ENCODE measurements at places on chromosomes 6 and 20.

DNA sequence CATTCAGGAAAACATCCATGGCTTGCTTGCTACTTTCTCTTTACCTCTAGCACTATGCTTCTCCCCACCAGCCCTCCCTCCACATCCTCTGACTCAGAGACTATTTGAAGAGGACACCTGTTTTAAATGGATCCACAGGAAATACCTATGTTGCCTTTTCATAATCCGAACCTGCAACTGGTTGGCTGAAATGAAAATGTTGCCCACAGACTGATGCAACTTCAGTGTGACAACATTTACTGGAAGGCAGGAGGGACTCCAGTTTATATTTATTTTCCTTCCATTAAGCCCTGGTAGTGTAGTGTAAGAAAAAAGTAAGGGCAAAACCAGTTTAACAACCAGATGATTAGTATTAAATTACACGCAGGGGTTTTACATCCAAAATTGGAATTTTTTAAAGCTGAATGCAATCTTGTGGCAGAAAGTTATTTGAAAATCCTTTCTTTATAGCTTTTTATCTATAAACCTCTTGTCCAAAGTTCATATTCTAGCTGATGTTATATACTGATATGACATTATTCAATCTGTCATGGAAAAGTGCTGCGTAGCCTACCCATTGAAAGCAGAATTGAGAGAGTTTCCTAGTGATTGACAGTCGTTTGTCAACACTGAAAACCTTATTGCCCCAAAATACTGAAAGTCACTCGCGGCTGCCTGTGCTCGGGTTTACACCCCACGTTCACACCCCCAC, 881 bp upstream of the AIG1 start:
- DNase-seq, result peak; percentile 28

GRCh38 chr20:41616228-41616627, 1.9 kb downstream of the CHD6 start:
- DNase-seq, result peak; percentile 62

DNA sequence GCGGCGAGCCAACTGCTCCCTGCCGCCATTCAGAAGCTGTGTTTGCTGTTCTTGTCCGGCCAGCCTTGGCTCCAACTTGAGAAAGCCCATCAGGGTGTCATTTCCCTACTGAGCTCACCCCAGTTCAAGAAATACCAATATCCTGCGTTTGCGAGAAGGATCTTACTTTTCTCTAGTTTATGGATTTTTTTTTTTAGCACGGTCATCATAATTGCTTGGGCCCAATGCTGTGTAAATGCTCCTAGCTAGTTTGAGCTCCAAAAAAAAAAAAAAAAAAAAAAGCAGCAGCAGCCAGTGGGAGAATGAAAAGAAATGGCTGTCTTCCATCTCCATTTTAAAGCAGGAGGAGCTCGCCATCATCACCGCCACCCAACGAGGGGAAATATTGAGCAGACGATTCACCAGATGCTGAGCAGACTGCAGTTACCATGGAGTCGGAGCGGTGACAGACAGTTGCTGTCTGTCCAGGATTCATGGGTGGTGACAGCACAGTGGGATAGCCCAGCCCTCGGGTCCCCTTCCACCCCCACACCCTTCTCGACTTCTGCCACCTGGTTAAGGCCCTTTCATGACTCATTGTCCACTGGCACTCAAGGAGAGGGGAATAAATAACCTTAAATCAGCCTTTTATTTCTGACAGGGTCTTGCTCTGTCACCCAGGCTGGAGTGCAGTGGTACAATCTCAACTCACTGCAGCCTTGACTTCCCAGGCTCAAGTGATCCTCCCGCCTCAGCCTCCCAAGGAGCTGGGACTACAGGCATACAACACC, 132.4 kb upstream of the SNX9 start:
- DNase-seq, result no peak

DNA sequence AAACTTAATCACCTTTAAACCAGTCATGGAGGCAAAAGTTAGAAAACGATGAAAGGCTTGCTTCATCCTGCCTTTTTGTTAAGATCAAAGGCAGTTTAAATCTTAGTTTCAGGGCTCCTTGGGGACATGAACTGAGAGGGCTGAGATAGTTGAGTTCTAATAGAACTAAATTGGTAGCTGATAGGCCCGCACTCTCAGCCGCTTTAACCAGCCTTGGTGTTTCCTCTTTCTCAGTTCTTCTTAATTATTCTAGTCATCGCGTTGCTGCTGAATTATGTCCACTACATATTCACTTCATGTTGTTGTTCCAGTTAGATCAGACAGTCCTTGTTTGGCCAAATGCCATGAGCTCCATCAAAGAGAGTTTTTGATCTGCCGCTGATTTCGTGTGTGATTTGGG, 72.5 kb downstream of the ANKS1A start:
- DNase-seq, result no peak

- DNase-seq, result no peak
Observed at GRCh38 chr6:125631165-125631564, 118.3 kb upstream of the HEY2 start.

DNA sequence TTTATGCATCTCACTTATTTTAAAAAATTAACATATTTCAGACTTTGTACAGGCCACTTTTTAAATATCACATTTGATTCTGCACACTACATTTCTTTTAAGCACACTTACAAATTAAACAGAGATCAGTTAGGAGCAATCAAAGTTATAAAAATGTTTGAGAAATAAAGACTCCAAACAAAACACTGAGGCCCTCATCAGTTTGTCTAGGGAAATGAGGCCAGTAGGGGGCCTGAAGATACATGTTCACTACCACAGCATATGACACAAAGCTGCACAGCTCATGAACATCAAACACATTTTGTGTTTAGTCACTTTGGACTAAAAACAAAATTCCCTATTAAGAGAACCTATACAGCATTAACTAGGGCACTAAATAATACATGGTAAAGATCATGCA, 180.5 kb downstream of the PDE7B start:
- DNase-seq, result peak; percentile 28

GRCh38 chr6:9921366-9921765, 493.5 kb downstream of the TFAP2A start:
- DNase-seq, result no peak

DNA sequence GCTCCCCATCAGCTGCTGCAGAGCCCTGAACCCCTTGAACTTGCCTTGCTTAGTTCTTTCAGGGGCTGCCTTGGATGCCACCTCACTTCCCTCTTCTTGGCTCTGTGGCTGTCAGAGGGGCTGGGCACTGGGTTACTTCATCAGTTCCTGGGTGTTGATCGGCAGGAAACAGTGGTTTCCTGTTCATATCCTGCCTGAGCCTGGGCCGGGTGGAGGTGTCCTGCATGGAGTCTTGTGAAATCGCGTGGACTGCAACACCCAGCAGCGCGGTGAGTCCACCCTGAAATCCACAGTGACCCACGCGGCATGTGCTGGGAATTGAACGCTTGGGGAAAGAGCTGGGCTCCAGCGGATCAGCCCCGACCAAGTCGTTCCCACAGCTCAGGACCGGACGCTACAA, 97.5 kb downstream of the CDH26 start:
- DNase-seq, result no peak

DNA sequence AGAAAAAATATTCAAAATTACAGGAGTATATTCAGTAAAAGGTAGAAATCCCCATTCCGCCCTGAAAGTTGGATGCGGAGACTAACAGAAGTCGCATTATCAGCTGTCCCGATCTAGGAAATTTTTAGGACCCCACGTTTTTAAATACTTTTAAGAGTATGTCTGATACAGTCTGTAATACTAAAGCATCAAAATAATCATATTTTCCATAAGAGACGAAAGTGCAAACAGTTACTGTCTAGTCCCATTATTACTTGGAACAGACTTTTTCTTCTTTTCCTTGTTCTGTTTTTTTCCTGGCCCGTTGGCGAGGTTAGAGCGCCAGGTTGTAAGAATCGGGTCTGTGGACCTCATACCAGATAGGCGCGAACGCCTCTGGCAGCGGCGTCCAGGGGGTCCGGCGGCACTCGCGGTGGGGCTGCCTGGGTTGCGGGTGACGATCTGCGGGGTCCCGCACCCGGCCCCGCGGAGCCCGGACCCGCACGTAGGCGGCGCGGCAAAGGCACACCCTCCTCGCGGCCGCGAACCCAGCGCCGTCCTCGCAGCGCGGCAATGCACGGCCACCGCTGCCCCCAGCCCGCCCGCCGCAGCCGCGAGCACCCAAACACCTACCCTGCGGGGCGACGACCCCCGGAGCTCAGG, 460 bp downstream of the PLAGL1 start:
- no peak for DNase-seq

GRCh38 chr6:142913036-142913510, 31.9 kb downstream of the HIVEP2 start:
- no peak for DNase-seq

GRCh38 chr6:26157251-26158075, 70.2 kb downstream of the HFE start:
- peak; percentile 100 for DNase-seq

- no peak for DNase-seq
Observed at GRCh38 chr20:35285806-35286076, 1.2 kb upstream of the EIF6 start.

- no peak for DNase-seq
Observed at GRCh38 chr20:37977338-37977737, 55.9 kb downstream of the TTI1 start.

DNA sequence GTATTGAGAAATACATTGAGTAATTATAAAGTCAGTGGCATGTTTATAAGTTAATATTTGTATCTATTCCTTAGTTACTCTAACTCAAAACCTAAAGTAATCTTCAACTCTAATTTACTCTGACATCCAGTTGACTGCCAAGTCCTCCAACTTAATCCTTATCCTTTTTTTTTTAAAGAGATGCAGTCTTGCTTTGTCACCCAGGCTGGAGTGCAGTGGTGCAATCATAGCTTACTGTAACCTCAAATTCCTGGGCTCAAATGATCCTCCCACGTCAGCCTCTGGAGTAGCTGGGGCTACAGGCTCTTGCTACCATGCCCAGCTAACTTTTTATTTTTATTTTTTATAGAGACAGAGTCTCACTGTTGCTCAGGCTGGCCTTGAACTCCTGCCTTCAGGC, 24.4 kb downstream of the PTPN1 start:
- no peak for DNase-seq

- no peak for DNase-seq
Observed at GRCh38 chr6:90343576-90343975, 46.9 kb upstream of the BACH2 start.

GRCh38 chr6:31103136-31103535, 9.2 kb downstream of the C6orf15 start:
- no peak for DNase-seq

DNA sequence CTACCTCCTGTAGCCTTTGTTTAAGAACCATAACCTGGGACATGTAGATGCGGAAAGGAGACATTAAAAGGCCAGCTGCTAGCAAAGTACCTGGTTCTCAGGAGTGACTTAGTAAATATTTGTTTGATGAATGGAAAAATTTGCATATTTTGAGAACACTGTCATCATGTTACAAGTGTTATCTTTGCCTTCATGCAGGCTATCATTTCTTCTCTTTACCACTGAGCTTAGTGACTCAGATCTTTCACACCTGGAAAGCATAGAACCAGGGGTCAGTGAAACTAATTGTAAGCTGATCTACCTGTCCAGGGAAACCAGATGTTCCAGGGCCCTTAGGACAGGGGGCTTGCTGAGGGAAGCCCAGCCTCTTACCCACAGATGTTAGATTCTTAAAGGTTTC, 5.4 kb downstream of the ZFP57 start:
- no peak for DNase-seq

DNA sequence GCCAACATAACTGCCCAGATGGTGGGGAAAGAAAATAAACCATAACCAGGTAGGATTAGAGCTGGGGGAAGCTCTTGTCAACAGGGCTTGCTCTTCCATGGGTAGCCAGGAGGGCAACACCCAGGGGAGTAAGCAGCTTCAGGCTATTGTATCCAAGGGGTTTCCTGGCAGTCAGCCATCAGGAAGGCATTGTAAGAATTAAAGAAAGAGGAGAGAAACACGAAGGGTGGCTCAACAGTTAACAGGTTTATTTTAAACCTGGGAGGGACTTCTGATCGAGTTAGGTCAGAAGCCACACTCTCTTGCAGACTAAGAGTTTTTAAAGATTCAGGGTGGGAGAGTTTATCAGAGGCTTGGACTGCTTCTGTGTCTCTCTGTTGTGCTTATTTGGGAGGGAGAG, 114.2 kb downstream of the QRSL1 start:
- no peak for DNase-seq

- DNase-seq, result peak; percentile 21
Observed at GRCh38 chr20:25227317-25227831, 20.5 kb upstream of the PYGB start.

DNA sequence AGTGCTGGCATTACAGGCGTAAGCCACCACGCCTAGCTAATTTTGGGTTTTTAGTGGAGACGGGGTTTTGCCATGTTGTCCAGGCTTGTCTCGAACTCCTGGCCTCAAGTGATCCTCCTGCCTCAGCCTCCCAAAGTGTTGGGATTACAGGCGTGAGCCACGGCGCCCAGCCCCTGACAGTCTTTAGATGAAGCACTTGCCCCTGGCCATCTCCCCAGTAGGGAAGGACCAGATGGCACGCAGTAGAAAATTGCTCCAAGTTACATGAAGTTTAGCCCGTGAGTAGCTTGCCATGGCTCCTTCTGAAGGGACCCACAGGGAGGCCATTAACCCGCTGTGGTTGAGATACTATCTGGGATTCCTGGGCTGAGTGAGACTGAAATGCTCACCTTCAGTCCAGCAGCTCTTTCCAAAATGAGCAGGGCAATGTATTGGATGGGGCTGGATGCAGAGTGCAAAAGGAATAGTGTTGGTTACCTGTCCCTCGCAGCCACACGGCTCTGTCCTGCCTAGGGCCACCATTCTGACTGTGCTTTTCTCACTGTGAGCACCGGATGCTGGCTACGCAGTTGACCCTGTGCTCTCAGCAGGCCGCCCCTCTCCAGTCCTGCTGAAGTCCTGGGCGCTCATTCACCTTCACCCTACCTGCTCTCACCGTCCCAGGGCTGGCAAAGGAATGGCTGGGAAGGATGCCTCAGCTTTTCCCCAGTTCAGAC, 66.9 kb downstream of the EFCAB8 start:
- no peak for DNase-seq

DNA sequence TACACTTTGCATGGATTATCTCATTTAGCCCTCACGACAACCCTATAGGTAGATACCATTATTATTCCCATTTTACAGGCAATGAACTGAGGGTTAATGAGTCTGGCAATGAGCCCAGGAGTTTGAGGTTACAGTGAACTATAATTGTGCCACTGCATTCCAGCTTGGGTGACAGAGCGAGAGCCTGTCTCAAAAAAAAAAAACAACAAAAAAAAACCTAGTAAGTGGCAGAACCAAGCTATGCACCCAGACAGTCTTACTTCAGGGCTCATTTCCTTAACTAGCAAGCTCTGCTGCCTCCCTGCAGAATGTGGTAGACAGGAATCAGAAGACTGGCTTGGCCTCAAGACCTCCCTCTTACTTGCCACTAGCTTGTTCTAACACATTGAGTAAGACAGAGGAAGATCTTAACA, 71.9 kb upstream of the RREB1 start:
- DNase-seq, result no peak

Data from NCI-H1105 treated with DMSO at 0.1 percent for 48 hours (cell line).